ENCODE measurements at places on chromosomes 12 and 14.

DNA sequence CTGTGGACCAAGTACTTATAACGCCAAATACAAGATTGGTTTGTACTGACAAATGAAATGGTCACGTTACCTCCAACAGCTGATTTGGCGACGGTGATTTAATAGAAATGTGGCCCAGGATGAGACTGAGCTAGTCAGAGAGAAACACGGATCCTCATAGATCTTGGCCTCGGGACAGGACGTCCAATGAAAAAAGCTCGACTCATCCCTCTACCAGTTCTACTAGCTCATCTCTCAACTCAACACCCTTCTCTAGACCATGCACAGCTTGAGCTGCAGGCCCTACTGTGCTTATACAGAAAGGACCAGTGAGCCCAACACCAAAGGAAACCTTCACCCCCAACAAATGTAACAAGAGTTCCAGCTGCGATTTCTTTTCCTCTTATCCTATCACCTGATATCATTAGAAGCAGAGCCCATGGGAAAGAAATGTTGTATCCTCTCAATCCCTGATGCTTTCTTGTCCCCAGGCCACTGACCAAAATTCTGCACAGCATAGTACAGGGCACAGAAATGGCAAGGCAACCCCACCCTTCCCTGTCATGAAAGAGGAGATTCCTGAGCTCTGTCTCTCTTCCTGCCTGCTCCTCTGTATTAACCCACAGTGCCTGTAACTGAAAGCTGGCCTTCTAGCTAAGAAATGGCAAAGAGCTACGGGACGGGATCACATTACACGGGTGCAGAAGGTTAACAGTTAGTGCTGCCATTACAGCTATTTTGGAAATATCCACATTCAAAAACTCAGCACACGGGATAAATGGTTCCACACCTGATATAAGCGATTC, 39.2 kb downstream of the DICER1 start:
- no peak for DNase-seq

DNA sequence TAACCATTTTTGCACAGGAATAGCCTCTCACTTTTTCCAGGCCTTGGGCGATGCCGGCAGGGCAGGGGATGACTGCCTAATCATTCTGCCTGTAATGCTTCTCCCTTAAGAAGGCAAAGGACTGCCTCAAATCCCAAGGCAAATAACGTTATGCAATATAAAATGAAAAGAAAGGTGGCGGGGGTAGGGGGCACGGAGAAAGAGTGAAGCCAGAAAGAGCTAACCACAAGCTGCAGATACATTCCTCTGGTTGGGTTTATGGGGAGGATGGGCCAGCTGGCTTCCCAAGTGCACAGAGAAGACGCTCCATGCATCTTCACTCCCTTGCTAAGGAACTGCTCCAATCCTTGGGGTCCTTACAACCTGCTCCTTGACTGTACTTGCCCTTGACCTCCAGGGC, 229.5 kb downstream of the FOXN3 start:
- DNase-seq, result no peak

- DNase-seq, result no peak
Measured at GRCh38 chr12:100593490-100593889, 20.0 kb downstream of the GAS2L3 start.

GRCh38 chr12:107931761-107932160, 157.3 kb downstream of the ASCL4 start:
- no peak for DNase-seq

GRCh38 chr12:120132863-120133385, 16.4 kb upstream of the RAB35 start:
- DNase-seq, result no peak

DNA sequence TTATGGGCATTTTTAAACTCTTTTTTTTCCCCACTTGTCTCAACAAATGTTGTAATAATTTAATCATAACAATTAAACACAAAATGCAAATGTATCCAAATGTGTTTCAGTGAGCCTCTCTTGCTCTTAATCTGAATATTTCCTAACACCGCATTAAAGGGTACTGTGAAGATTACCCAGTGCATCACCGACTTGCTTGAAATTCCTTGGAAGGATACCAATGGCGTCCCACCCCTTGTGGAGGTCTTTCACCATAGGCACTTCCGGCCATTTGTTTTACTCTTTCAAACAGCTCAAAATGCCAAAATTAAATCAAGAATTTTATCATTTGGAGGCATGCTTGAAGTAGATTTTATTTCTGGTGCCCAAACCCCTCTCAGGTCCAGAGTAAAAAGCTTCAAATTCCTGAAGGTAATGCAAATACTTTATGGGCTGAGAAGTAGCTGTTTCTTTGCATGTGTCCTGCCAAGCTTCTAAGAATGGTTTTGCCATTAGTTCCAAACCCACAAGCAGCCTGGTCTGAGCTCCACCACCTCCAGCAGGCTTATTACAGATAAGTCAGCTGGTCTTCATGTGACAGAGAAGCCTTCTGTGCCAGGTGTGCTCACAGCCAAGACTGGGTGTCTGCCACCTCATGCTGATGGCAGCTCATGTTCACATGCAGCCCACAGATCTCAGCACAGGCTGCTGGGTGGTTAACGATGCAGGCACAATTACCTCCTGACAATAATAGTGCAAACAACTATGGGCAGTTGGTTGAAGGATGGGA, 16.4 kb upstream of the NUDT4 start:
- no peak for DNase-seq

DNA sequence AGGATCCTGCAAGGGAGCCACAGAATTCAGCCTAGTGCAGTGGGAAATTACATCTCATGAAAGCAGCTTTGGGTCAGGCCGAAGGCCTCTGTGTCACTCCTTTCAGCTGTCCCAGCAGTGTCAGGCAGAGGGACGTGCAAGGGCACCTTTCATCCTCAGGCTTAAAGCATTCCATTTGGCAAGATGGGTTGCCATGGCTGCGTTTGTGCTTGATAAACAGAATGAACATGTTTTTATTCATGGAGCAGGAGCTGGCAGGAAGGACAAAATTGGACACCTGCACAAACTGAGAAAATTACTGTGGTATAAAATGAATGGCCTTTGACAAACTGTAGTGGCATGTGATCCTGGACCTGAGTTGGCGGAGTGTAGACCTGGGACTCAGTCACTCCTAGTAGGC, 29.4 kb downstream of the ACAD10 start:
- no peak for DNase-seq

Measured in NCI-H510A (cell line).